ENCODE measurements at places on chromosomes 1 and 21. TPM values are rescaled to one million over a fixed set of nuclear protein-coding genes. Genes with fewer than 3 reads are reported as not detected.

SOX13 gene
- 22.8 TPM for total RNA-seq

DNA sequence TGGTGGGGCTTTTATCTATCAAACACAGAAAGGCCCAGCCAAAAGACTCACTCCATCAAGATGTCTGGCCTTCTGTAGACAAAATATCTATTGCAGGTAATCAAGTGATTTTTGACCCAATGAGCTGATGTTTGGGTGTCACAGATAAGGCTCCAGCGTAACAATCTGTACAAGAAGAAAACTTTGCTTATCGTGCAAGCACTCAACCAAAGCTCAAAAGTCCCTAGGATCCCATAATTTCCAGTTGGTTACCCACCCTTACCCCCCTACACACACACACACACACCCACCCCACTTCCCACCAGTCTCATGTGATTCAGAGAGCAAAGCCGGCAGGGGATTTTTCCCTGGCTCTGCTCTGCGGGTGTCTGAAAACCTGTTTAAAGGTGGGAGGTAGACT is 5.8 kb downstream of the ITPKB start:
- peak overlapping the region; percentile 98 for H3K27ac ChIP-seq
- DNase-seq: no peak
- peak overlapping the region; percentile 93 for H3K4me3 ChIP-seq
- H3K4me1 ChIP-seq: peaks cover 89% of the 10 kb centered on the region
- H3K27me3 ChIP-seq: no peaks in the 10 kb centered on the region

S1PR1 gene
- total RNA-seq: 17.9 TPM

GRCh38 chr1:203250911-203251310 is 21.4 kb upstream of the CHIT1 start:
- H3K4me1 ChIP-seq: no peaks in the 10 kb centered on the region
- no peak overlapping the region for H3K27ac ChIP-seq
- DNase-seq: no peak
- no peaks in the 10 kb centered on the region for H3K36me3 ChIP-seq
- H3K4me3 ChIP-seq: no peak overlapping the region
- H3K27me3 ChIP-seq: peaks cover 15% of the 10 kb centered on the region

FCAMR gene
- total RNA-seq: not detected

GRCh38 chr1:15158506-15159165 is 5.1 kb downstream of the TMEM51 start:
- peak overlapping the region; percentile 3 for H3K4me3 ChIP-seq
- peak overlapping the region; percentile 49 for H3K27ac ChIP-seq
- H3K27me3 ChIP-seq: no peaks in the 10 kb centered on the region
- peaks cover 66% of the 10 kb centered on the region for H3K4me1 ChIP-seq
- DNase-seq: no peak

DNA sequence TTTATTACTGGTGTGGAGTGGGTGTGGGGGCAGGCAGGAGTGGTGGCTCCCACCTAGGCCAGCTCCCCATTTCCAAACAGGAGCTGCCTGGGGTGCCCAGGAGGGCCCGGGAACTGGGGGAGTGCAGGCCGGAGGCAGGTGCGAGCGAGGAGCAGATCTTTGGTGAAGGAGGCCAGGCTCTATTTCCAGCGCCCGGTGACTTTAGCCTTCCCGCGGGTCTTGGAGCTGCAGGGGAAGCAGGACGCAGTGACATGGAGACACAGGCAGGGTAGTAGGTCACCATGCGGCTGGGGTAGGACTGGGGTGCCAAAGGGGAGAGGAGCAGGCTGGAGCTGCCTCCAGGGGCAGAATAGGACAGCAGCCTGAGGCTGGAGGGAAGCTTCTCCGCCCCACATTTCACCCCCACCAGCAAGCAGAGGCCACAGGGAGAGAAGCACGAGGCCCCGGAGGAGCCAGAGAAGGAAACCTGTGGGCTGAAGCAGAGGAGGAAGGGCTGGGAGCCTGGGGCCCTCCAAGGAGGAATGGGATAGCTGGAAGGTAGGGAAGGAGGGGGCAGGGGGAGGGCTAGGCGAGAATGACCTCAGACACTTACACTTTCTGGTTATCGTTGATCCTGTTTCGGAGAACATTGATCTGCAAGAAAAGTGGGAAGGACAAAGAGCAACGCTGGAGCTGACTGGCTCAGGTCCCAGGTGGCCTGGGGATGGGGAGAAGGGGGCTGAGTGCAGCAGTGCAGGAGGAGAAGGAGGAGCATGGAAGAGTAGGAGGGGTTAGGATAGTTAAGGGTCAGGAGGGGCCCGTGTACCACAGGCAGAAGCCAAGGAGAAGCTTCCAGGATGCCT is 18.2 kb downstream of the TNNT2 start:
- no peaks in the 10 kb centered on the region for H3K36me3 ChIP-seq
- H3K27ac ChIP-seq: no peak overlapping the region
- no peaks in the 10 kb centered on the region for H3K27me3 ChIP-seq
- DNase-seq: no peak
- peaks cover 6% of the 10 kb centered on the region for H3K4me1 ChIP-seq

OR2T33 gene
- not detected for total RNA-seq

GRCh38 chr1:175443332-175443731 is 250.8 kb upstream of the KIAA0040 start:
- H3K36me3 ChIP-seq: no peaks in the 10 kb centered on the region
- H3K4me1 ChIP-seq: no peaks in the 10 kb centered on the region
- H3K4me3 ChIP-seq: no peak overlapping the region
- H3K27me3 ChIP-seq: no peaks in the 10 kb centered on the region
- no peak for DNase-seq
- H3K27ac ChIP-seq: no peak overlapping the region

ESPN gene
- total RNA-seq: 0.33 TPM

- H3K4me3 ChIP-seq: no peak overlapping the region
- no peaks in the 10 kb centered on the region for H3K4me1 ChIP-seq
Observed at GRCh38 chr1:207013321-207014085, 19.1 kb downstream of the C1orf116 start.

DNA sequence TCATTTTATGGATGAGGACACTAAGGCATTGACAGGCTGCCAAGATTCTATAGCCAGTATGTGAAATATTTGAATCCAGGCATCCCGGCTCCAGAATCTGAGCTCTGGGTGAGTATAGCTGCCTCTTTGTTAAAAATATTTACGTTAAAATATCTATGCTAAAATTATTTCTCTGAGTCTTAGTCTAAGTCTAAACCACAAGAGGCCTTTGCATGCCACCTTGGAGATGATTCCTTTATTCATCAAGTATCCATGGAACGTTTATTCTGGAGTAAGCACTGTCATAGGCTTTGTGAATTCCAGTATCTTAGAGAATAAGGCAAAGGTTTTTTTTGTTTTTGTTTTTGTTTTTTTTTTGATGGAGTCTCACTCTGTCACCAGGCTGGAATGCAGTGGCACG is 116.4 kb downstream of the GREM2 start:
- H3K4me3 ChIP-seq: no peak overlapping the region
- H3K36me3 ChIP-seq: no peaks in the 10 kb centered on the region
- DNase-seq: no peak

- H3K36me3 ChIP-seq: no peaks in the 10 kb centered on the region
- no peak for DNase-seq
- H3K27me3 ChIP-seq: no peaks in the 10 kb centered on the region
- H3K27ac ChIP-seq: no peak overlapping the region
Observed at GRCh38 chr1:230598745-230599144, 43.5 kb upstream of the COG2 start.

DNA sequence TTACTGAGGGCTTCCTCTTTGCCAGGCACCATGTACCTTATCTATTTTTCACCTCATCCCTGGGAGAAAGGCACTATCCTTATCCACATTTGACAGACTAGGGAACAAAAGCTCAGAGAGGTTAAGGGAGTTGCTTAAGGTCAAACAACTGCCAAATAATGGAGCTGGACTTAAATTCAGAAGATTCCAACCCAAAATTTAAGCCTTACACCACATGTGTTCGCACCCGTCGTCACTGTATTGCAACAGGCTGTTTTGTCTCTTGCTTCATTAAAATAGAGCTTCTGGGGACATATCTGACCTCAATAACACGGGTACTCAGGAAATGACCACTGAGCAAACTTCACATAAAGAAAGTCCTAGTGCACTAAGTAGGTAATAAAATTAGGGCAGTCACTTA is 62.0 kb downstream of the TRABD2B start:
- no peak for DNase-seq
- no peak overlapping the region for H3K4me3 ChIP-seq
- H3K27me3 ChIP-seq: no peaks in the 10 kb centered on the region

- no peaks in the 10 kb centered on the region for H3K36me3 ChIP-seq
- H3K4me3 ChIP-seq: no peak overlapping the region
- H3K27me3 ChIP-seq: no peaks in the 10 kb centered on the region
- DNase-seq: no peak
Observed at GRCh38 chr1:176837708-176838107, 326.8 kb downstream of the ASTN1 start.

DNA sequence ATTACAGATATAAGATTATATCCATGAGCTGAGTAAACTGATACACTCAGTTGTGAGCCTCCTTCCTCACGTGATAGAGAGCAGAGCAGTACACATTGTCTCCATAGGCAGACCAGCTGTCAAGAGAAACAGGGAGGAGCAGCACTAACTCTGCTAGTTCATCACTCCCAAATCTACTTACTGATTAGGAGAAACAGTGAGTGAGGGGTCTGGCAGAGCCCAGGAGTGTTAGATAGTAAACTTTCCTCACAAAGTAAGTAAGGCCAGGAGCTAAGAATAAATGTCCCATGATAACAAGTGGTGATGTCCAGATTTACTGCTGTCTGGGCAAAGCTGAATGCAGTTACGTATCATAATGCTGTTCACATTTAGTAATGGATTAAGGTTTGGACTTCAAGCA is 168.6 kb upstream of the KCNK2 start:
- no peak overlapping the region for H3K27ac ChIP-seq
- no peak for DNase-seq
- no peak overlapping the region for H3K4me3 ChIP-seq
- no peaks in the 10 kb centered on the region for H3K36me3 ChIP-seq
- H3K27me3 ChIP-seq: no peaks in the 10 kb centered on the region

TRNP1 gene
- total RNA-seq: 33.6 TPM

GRCh38 chr1:228048120-228048519 is 34.4 kb upstream of the ARF1 start:
- H3K36me3 ChIP-seq: no peaks in the 10 kb centered on the region
- no peak overlapping the region for H3K4me3 ChIP-seq
- no peak for DNase-seq

- H3K4me1 ChIP-seq: no peaks in the 10 kb centered on the region
- no peaks in the 10 kb centered on the region for H3K27me3 ChIP-seq
- no peak overlapping the region for H3K4me3 ChIP-seq
- H3K27ac ChIP-seq: no peak overlapping the region
- H3K36me3 ChIP-seq: no peaks in the 10 kb centered on the region
Observed at GRCh38 chr1:197222780-197223179, 45.3 kb upstream of the CRB1 start.

GRCh38 chr1:67465375-67465774 is 35.2 kb upstream of the SERBP1 start:
- H3K36me3 ChIP-seq: no peaks in the 10 kb centered on the region
- H3K4me1 ChIP-seq: peaks cover 10% of the 10 kb centered on the region
- no peaks in the 10 kb centered on the region for H3K27me3 ChIP-seq
- no peak for DNase-seq

DNA sequence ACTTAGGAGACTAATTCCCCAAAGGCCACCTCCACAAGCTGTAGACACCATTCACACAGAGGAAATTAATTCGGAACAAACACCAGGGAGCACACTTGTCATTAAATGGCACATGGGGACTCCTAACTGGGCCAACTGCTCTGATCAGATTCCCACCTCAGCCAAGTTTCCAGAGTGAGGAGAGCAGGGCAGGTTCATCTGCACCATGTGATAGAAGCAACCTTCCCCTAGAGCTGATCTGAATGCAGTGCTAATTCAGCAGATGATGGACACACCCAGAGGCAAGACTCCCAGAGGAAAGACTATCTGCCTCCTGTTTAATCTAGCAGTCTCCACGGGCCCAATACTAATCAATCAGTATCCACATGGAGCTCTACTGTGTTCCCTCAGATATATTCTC is 147.0 kb downstream of the VAV3 start:
- no peak overlapping the region for H3K4me3 ChIP-seq
- H3K36me3 ChIP-seq: no peaks in the 10 kb centered on the region
- H3K27me3 ChIP-seq: no peaks in the 10 kb centered on the region

DNA sequence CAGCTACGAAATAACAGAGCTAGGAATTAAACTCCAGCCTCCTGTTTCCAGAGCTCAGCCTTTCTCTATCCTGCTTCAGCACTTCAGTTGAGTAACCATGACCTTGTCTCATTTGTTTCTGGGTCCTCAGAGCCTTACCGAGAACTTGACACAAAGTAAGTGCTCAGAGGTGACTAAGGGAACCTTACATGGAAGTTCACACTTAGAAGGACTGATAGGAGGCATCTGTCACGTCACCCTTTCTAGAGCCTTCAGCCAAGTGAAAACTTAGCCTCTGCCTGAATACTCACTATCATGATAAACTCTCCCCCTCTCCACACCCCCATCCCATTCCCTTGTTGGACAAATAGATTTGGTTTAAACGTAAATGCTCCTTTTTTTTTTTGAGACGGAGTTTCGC is 9.8 kb upstream of the LUZP1 start:
- no peaks in the 10 kb centered on the region for H3K27me3 ChIP-seq
- peak overlapping the region; percentile 94 for H3K27ac ChIP-seq
- H3K4me3 ChIP-seq: peak overlapping the region; percentile 64
- DNase-seq: no peak
- no peaks in the 10 kb centered on the region for H3K36me3 ChIP-seq
- peaks cover 28% of the 10 kb centered on the region for H3K4me1 ChIP-seq

MLLT11 gene
- 0.78 TPM for total RNA-seq

- H3K4me1 ChIP-seq: no peaks in the 10 kb centered on the region
- no peaks in the 10 kb centered on the region for H3K27me3 ChIP-seq
- no peak overlapping the region for H3K4me3 ChIP-seq
- H3K36me3 ChIP-seq: no peaks in the 10 kb centered on the region
- DNase-seq: no peak
Observed at GRCh38 chr1:4565801-4566449, 88.5 kb upstream of the AJAP1 start.

DNA sequence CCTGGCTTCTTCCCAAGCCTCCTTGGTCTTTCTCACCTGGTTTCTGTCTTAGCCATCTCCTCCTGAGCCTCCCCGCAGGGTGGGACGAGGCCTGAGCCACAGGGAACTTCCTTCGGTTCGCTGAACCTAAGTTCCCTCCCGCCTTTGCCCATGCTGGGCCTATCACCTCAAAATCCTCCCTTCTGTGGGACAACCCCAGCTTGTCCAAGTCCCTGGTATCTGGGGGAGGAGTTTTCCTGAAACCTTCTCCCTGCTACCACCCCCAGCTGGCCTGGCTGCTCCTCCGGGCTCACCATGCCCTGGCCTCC is 27.7 kb upstream of the VPS13D start:
- no peaks in the 10 kb centered on the region for H3K4me1 ChIP-seq
- no peak overlapping the region for H3K4me3 ChIP-seq
- no peak overlapping the region for H3K27ac ChIP-seq
- peaks cover 6% of the 10 kb centered on the region for H3K27me3 ChIP-seq
- DNase-seq: no peak

FAM163A gene
- total RNA-seq: 0.34 TPM

DNA sequence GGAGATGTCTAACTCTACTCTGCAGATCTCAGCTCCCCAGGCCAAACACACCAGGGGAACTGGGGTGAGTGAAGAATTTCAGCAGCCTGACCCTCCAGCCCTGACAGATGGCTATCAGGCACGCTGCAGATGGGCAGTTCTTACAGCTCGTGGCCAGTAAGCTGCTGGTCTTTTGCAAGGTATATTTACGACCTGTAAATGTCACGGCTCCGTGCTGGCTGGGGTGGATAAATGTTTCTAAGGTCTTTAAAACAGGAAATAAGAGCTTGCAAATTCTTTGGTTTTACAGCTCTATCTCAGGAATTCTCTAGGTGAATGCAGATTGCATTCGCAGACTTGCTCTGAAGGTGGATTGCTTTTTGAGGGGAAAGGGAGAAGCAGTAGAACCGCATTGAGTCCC is 10.1 kb downstream of the DOP1B start:
- peaks cover under 1% of the 10 kb centered on the region for H3K4me1 ChIP-seq
- peaks cover 42% of the 10 kb centered on the region for H3K36me3 ChIP-seq
- H3K27ac ChIP-seq: no peak overlapping the region
- H3K4me3 ChIP-seq: no peak overlapping the region
- DNase-seq: no peak

KCNE2 gene
- not detected for total RNA-seq
